ENCODE measurements at places on chromosomes 1 and 21.

- no peak for DNase-seq
Observed at GRCh38 chr1:116334868-116335635, 38.0 kb upstream of the ATP1A1 start.

GRCh38 chr21:38898422-38899096, 92.8 kb downstream of the ETS2 start:
- no peak for DNase-seq

DNA sequence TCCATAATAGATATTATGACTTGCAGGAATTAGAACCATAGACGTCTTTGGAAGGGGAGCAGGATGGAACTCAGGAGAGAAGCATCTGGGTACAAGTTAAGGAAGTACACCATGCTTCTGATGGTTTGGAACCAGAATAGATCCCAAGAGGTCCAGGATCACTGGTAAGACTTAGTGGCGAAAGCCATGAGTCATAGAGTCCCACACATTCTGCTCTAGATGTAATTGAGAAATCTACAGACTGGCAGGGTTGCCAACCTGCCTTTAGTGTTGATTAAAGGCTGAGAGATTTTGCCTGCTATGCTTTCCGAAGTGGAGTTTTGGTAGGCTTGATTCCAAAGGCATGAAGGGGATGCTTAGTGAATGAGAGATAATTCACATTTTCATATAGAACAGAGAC, 57.1 kb upstream of the C1orf87 start:
- DNase-seq, result no peak

DNA sequence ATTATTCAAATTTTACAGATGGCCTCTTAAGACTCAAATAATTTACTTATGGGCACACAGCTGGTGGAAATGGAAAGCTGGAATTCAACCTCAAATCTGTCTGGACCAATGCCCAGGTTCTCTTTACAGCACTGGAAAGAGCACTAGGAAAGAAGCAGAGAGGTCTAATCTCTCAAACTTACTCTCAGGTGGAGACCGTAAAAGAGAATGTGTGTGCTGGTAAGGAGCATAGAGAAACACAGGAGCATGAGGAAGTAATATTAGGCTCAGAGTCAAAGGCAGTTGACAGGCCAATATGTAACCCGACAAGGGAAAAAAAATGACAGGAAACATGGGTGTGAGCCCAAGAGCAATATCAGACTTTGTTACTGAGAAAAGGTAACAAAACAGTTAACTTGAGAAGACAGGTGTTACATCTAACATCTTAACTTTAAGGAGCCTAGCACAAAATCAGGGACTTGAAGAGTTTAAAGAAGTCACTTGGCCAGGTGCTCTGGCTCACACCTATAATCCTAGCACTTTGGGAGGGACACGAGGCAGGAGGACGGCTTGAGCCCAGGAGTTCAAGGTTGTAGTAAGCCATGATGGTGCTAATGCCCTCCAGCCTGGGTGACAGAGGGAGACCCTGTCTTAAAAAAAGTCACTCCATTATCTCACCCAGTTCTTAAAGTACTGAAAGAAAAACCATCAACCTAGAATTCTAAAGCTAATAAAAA, 20.7 kb downstream of the PPP1R15B start:
- no peak for DNase-seq

GRCh38 chr1:215895276-215895675, 328.2 kb downstream of the KCTD3 start:
- no peak for DNase-seq

GRCh38 chr1:32925403-32926162, 24.4 kb upstream of the TMEM54 start:
- DNase-seq, result no peak

GRCh38 chr1:116586741-116587143, 15.9 kb upstream of the CD58 start:
- no peak for DNase-seq

- DNase-seq, result no peak
Observed at GRCh38 chr1:108000620-108001111, 35.7 kb upstream of the VAV3 start.

Measured in effector memory CD8-positive, alpha-beta T cell (primary cell).